Eye (tissue), 1 donor: ENCODE measurements at places on chromosomes 1 and 21.
A peak's percentile ranks its signal among the peaks of the same experiment; 100 is the strongest.

GRCh38 chr1:31944205-31945089 lies 6.3 kb upstream of the PTP4A2 start:
- peak; percentile 94 for DNase-seq

DNA sequence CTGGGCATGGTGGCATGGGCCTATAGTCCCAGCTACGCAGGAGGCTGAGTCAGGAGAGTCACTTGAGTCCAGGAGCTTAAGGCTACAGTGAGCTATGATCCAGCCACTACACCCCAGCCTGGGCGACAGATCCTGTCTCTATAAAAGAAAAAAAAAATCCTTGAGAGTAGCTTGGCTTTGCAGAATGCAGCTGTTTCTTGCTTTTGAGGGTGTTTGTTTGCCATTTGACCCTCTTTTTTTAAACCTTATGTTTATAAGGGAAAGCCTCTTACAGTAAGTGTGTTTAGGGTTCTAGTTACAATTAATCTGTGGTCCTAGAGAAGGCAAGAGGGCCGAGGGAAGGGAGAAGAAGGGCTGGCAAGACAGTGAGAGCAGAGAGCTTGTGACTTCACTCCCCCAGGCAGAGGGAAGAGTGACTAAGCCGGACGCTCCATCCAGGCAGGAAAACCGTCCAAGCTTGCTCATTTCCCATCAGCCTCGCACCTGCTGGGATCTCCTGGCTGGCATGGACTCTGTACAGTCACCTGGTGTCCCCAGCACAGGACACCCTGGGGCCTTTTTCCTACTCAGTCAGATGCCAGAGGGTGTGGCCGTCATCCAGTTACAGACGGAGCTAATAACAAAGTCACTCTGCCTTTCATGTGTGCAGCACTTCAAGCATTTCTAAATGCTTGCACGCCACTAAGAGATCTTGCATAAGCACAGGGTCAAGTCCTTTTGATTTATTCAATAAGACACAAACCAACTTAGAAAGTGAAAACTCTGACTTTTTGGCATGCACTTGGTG lies 55.5 kb upstream of the PSEN2 start:
- DNase-seq = peak; percentile 50

DNA sequence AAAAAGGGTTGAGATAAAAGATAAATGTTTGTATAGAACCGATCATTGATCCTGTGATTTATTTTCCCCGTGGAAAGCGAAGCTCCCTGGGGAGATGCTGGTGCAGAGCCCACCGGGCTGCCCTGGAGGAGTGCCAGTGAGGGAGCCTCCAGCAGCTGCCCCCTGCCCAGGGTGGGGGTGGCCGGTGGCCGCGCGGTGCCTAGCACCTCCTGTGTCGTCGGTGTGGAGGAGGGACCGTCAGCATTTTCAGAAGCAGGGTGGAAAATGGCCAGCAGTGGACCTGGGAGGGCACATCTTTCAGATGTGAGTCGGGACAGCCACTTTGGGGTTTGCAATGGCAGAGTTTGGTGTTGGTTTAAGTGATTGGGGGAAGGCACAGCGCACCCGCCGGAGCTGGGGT lies 164.0 kb downstream of the PRDM16 start:
- DNase-seq = no peak

DNA sequence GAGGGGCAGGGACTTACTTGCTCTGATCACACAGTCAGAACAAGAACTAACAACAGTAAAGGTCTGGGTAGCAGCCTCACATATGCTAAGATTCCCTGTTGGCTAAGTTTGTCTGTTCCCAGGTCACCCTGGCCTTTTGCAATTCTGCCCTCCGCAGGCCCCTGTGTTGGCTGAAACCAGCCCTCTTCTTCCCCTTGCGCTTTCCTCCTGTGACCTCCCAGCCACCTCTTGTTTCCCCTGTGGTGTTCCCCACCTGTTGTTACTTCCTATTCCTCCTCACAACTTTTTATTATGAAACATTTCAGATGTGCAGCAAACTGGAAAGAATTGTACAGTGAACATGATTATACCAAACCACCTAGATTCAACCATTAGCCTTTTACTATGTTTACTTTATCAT lies 23.4 kb downstream of the MAPKAPK2 start:
- no peak for DNase-seq

DNA sequence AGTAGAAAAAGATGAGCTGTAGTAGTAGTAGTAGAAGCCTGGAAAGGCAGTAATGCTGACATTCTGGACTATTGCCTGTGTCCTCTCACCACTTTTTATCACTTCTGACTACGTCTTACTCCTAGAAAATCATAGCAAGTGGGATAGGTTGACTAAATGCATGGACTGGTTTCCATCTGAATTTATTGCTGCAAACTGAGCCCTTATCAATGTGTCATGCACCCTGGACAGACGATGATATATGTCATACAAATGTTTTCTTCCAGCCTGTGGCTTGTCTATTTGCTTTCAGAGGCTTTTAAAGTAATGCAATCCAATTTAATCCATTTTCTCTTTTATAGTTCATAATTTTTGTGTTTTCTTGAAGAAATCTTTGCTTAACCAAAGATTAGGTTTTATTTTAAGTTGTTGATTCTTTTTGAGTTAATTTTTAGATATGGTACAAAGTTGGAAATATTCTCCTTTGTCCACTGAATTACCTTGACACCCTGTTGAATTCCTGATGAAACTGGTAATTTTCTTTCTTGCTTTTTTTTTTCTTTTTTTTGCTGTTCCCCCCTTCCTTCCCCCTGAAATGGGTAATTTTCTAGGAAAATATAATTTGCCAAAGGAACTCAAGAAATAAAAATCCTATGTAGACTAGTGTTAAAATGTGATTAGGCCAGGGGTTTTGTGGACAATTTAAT lies 47.1 kb downstream of the PHACTR4 start:
- DNase-seq = no peak

DNA sequence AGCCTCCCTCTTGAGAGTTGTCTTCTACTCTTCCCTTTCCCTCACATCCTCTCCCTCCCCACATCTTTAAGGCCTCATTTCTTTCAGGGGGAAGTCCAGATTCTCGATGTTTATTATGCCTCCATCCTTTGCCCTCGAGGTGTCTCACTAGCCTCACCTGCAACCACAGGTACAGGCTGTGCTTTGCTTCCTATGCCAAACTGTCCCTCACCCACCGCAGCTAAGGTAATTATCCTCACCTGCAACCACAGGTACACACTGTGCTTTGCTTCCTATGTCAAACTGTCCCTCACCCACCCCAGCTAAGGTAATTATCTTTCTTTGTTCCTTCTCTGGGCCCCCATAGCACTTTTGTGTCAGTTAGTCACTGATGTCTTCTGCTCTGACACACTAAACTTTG lies 328.1 kb upstream of the SNX7 start:
- DNase-seq = no peak

DNA sequence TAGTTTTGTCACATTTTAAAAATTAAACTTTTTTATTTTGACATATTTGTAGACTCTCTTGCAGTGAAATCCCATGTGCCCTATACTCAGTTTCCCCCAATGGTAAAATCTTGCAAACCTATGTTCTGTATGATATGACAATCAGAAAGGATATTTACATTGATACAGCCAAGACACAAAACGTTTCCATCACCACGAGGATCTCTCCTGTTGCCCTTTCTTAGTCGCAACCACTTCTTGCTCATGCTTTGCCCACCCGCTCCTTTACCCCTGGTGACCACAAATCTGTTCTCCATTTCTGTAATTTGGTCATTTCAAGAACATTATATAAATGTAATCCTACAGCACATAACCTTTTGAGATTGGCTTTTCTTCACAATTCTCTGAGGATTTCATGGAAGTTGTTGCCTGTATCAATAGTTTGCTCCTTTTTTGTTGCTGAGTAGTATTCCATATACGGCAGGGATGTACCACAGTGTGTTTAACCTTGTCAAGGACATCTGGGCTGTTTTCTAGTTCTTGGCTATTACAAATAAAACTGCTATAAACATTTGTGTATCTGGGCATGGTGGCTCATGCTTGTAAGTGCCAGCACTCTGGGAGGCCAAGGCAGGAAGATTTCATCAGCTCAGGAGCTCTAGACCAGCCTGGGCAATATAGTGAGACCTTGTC lies 14.0 kb upstream of the BATF3 start:
- DNase-seq = no peak

DNA sequence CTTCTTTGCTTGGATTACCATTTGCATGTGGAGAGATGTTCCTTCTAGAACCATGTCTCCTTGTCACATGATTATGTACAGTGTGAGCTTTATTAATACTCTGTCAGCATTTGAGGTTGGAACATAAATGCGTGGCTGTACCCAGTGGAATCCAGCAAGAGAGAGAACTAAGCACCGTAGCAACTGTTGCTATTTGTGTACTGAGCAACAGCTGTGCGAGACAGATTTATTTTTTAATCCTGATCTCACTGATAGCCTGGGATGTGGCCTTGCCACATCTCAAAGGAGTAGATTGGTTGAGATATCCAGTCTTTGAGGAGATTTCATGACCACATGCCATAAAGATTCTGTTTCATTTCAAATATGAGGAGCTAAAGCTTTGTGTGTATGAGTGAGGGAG lies 43.4 kb downstream of the KIF1B start:
- peak; percentile 72 for DNase-seq

DNA sequence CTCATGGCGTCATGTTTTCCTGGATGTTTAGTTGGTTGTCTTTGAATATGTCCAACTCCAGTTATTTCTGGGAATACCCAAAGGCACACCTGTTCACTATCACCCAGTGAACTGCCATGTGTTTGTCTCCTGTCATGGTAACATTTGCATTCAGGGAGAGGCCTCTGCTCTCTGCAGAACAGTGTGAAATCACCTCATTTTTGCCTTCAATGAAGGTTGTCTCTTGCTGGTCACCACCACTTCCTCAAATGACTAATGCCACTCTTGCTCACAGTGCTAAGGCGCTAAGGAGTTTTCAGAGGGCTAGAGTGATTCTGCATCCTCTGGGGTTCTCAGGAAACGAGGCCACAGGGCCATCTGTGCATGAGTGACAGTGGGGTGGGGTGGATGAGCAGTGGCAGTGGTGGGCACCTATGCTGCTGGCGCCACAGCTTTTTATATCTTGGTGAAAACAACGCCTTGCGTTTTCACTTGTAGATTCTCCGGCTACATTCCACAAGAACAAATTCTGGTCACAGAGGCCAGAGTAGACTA lies 60.0 kb upstream of the ATP5PO start:
- no peak for DNase-seq

- peak; percentile 66 for DNase-seq
Observed at GRCh38 chr1:38444770-38445442, 398.3 kb upstream of the POU3F1 start.

- DNase-seq = no peak
Observed at GRCh38 chr1:82762829-82763532, 962.2 kb downstream of the ADGRL2 start.

- no peak for DNase-seq
Observed at GRCh38 chr1:2172551-2173146, 21.9 kb downstream of the FAAP20 start.

GRCh38 chr1:156383023-156383422 lies 14.0 kb downstream of the RHBG start:
- DNase-seq = peak; percentile 84

DNA sequence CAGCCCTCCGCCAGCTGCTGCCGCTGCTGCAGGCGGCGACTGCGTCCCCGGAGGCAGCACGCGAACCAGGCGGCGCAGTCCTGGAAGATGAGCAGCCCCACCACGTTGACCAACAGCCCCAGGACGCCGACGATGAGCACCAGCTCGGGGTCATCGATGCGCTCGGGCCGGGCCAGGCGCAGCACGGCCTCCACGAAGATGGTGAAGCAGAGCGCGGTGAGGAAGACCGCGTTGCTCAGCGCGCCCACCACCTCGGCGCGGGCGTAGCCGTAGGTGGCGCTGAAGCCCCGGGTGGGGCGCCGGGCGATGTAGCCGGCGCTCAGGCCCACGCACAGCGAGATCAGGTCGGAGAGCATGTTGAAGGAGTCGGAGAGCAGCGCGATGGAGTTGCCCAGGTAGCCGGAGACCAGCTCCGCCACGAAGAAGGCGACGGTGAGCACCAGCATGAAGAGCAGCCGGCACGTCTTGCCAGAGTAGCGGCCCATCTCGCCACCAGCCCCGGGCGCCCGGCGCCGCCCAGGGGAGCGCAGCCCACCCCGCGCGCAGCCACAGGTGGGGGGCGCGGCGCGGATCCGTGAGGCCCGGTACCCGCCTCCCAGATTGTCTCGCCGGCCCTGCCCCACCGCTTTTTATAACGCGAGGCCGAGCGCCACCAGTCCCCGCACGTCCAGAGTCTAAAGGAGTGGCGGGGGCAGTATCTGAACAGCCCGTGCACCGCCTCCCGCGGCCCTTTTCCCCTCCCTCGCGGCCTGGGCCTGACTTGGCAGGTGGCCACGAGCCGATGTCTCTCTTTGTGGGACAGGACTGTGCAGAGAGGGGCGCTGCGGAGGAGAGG lies at the start of gene SLC30A10:
SLC30A10 (minus strand) TSS at position 602 of the 835 bp plus-strand sequence; CDS start at position 485, 117 bp downstream.
- peak; percentile 82 for DNase-seq

- no peak for DNase-seq
Observed at GRCh38 chr1:192849442-192849841, 40.6 kb downstream of the RGS2 start.

DNA sequence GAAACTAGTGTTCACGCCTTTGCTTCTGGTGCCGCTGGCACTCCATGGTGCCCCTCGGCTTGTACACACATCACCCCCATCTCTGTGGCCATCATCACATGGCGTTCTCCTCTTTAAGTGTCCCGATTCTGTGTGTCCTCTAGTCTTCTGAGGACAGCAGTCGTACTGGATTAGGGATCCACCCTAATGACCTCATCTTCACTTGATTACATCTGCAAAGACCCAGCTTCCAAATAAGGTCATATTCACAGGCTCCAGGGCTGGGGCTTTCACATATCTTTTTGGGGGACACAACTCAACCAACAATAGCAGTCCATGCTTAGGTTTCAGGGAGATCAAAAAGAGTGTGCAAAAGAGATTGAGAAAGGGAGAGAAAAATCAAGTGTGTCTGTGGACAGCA lies 64.9 kb downstream of the HLCS start:
- DNase-seq = no peak

DNA sequence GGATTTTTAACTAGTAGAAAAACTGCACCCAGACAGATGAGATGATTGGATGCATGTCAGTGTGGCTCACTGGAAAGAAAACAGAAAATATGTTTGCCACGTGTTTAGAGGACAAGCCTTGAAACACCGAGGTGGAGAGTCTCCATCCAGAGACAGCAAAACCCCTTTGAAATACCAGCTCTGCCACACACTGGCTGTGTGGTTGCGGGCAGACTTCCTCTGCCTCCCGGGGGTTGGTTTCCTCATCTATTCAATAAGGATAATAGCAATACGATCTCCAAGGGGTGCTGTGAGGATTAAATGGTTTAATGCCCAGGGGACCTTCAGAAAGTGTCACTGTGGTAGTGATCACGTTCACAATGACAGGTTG lies 67.2 kb upstream of the PARP1 start:
- DNase-seq = no peak

DNA sequence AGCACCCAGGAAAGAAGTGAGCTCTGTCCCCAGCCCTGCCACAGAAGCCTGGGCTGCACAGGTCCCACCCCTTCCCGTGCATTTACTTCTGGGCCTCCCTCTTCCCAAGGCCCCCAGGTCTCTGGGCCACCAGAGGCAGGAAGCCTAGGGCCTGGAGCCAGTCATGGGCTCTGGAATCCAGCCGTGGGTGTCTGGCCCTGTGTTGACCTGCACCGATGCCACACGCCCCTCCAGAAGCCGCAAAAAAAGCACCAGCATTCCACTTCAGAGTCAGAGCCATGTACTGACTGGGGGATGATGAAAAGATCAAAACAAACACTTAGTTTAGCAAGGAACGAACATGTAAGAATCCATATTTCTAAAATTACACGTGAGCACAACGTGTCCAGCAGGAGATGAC lies 141.7 kb downstream of the NPHP4 start:
- no peak for DNase-seq
